ENCODE measurements at places on chromosomes 6 and 20. TPM values are rescaled to one million over a fixed set of nuclear protein-coding genes. Genes with fewer than 3 reads are reported as not detected.

SOD2 gene
- polyA plus RNA-seq = 100 TPM

BEND6 gene
- 4.9 TPM for polyA plus RNA-seq

PSMA7 gene
- polyA plus RNA-seq = 197 TPM

NOX3 gene
- 1.8 TPM for polyA plus RNA-seq

LY6G6C gene
- 0.89 TPM for polyA plus RNA-seq

DNA sequence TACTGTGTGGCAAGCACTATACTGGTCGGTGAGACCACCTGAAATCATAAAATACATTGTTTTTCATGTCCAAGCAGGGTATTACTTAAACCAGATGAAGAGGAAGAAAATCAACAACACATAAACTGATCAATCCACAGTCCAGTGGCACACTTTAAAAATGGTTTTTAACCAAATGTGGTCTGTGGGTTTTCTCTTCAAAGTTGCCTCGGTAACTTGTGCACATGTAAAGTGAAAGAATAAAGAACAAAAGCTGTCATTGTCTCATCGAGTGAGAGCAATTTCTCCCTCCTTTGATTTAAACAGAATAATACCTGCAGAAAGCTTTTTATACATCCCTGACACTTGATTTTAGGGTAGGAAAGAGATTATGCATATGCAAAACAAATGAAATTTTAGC lies 3.7 kb downstream of the FLRT3 start:
- DNase-seq = no peak

DNA sequence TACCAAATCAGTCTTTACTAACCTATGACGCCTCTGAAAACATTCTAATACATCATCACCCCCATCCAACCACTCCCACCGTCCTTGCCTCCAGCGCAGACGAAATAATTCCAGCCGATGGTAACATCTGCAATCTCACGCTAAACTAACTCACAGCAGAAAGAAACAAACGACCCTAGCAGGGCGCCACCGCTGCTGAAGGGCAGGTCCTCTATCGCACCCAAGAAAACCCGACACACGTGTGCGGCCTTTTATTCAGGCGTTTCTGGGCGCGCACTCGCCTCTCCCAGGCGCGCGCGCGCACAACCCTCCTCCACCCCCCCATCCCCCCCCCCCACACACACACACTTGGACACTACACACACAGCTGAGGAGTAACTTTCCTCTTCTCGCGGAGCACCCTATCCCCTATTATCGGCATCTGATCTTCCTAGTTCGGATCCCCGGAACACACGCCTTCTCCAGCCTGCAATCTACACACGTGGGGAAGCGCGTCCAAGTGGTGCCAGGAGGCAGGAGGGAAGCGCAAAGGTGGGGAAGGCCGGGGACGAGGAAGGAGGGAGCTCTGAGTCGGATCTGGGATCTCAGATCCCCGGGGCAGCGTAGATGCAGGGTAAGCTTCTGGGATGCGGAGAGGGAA lies 1.4 kb downstream of the GFOD1 start:
- DNase-seq = peak; percentile 20

GRCh38 chr6:75755704-75756103 lies 6.7 kb downstream of the MYO6 start:
- no peak for DNase-seq

DNA sequence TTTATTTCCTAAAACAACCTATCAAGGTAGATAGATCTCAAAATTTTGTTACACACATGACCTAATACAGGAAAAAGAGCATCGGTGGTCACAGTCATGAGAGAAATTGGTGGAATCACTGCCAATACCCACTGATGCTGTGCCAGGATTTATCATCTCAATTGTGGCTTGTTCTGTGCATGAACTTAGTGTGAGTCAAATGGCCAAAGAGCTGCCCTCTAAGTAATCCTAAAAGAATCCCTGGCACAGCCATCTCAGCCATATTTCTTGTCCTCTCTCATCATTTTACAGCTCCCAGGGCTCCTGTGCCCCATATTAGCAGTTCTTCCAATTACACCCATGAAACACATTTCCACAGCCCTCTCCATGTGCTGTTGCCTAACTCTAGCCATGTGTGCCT lies 6.1 kb downstream of the GSTA5 start:
- DNase-seq = no peak

- no peak for DNase-seq
Measured at GRCh38 chr20:57034001-57034400, 232.4 kb downstream of the BMP7 start.
